Hypothalamus (tissue), 51 donors: ENCODE measurements at places on chromosomes 7 and 10.

GRCh38 chr10:97861924-97862323, 12.3 kb downstream of the GOLGA7B start:
- DNase-seq = no peak

DNA sequence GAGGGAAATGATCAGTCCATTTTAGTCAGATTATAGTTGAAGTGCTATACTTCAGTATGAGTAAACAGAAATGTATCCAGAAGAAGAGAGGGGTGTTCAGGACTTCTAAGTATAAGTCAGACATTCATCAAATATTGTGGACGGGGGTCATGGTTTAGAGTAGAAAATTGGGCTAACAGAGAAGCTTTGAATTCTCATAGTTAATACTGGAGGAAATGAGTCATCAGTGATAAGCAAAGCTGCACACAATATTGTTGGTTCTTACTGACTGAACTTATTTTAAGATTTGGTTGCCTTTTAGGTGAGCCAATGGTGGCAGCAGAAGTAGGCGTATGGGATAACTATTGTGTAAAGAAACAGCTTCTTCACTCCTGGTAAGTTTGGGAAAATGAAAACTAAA, 1.7 kb upstream of the SUMF2 start:
- DNase-seq = no peak

DNA sequence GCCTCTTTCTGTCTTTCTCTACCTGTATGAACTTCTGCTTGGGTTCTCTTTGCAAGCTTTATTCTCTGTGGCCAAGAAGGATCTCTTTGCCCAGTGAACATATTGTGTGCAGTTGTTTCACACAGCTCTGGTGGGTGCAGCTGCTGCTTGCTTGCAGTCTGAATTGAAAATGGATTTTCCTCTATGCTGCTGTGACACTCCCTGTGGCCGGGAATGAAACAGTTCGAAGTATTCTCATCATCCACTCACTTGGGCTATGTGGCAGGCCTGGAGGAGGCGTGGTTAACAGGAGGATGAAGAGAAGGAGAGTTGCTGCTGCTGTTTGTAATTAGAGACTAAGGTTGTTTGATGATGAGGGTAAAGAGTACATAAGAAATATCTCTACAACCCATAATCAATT, 28.4 kb upstream of the ITGA8 start:
- DNase-seq = no peak

DNA sequence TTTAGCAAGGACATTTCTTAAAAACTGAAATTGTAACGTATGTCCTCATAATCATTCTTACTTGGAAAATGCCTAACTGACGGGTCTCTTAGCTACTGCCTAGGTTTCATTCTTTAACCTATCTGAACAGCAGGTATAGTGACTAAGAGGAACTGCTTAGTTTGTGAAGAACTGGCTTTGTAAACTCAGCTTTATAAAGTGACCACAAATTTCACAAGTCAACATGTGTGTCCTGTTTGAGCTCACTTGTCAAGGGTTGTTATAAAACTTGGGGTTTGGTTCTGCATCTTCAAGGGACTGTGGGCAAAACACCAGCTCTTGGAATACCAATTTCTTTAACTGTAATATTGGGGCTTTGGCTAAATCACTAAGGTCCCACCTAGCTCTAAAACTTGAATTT, 32.2 kb downstream of the MRPS33 start:
- DNase-seq = no peak

- DNase-seq = no peak
These were observed 60.8 kb upstream of the OIT3 start for GRCh38 chr10:72832701-72833100.

DNA sequence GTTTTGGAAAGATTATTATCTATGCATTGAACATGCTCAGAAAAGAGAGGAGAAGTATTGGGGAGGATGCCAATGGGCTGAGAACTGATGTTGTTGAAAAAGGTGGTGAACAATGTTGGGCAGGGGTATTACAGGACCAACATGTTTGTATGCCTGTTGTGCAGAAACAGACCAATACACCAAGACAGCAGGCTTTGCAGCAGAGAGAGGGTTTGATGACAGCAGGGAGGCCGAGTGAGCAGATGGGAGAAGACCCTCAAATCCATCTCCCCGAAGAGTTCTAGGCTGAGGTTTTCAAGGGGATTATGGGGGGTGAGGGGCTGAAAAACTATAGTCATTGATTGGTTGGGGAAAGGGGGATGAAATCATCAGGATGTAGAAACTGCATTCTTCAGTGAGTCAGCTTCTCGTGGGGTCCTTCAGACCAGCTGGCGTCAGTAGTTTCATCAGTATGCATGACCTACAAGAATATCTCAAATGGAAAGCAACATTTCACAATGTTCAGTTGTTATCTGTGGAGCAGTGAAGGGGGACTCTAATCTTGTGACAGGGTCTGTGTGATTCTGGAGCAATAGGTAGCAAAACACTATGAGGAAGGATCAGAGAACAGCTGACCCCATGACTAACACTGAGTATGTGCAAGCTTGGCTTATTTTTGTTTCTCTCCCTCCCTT, 167.8 kb downstream of the BAMBI start:
- DNase-seq = no peak

GRCh38 chr7:117672453-117672852, 192.6 kb downstream of the CFTR start:
- DNase-seq = no peak

GRCh38 chr10:63917363-63917762, 396.2 kb downstream of the REEP3 start:
- no peak for DNase-seq

DNA sequence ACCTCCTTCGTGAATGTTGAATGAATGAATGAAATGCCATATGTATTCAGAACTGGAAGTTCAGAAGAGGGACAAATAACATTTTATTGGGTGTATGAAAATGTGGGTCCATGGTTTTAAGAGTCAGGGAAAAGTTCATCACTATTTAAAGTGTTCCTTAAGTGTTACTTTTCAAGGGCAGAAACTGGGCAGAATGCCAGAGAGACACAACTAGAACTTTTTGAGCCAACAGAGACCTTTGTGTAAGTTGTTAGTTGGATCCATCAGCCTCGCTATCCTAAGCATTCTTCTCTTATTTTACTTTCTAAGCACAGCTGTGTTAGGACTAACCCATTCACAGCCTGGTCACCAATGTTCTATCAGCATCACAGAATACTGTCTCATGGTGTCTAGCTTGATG, 13.6 kb upstream of the TAF3 start:
- DNase-seq = no peak

DNA sequence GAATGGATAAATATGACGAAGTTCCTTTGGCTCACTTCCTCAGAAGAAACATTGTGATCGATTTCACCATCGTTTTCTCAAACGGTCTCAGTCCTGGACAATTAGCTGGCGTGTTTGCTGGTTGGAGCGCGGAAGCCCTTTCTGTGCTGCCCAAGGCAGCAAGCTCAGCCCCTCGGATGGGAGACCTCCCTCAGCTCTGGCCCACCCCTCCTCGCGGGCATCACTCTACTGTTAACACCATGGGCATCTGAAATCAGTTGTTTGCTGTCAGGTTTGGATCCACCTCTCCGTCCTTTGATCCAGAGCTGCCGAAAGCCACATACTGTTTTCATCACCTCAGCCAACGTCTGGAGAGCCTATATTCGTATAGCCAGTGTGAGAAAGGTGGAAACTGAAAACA, 68.2 kb downstream of the C10orf143 start:
- DNase-seq = no peak

GRCh38 chr7:48786951-48787350, 137.4 kb upstream of the CDC14C start:
- no peak for DNase-seq

- DNase-seq = no peak
These were observed 88.8 kb downstream of the SLC25A13 start for GRCh38 chr7:96233084-96233483.

GRCh38 chr7:21251151-21251800, 176.6 kb upstream of the SP4 start:
- DNase-seq = no peak

DNA sequence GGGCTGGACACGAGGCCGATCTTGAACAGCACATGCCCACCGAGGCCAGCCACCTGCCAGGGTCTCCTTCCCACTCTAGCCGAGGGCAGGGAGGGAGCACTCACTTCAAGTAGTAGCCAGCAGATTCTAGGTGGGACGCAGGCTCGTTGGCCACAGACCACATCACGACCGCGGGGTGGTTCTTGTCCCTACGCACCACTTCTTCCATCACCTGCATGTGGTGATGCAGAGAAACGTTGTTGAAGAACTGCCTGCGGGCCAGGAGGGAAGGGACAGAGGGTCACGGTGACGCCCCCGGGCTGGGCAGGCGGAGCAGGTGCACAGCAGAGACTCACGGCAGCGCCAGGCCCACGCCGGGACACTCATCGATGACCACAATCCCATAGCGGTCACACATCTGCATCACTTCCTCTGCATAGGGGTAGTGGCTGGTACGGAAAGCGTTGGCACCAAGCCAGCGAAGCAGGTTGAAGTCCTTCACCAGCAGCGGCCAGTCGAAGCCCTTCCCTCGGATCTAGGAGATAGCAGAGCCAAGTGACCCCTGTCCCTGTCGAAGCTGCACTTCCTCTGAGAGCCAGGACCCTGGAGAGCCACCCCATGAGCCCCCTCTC, 7.7 kb downstream of the GUSB start:
- no peak for DNase-seq

GRCh38 chr10:191703-192518, 56.7 kb downstream of the ZMYND11 start:
- DNase-seq = no peak

DNA sequence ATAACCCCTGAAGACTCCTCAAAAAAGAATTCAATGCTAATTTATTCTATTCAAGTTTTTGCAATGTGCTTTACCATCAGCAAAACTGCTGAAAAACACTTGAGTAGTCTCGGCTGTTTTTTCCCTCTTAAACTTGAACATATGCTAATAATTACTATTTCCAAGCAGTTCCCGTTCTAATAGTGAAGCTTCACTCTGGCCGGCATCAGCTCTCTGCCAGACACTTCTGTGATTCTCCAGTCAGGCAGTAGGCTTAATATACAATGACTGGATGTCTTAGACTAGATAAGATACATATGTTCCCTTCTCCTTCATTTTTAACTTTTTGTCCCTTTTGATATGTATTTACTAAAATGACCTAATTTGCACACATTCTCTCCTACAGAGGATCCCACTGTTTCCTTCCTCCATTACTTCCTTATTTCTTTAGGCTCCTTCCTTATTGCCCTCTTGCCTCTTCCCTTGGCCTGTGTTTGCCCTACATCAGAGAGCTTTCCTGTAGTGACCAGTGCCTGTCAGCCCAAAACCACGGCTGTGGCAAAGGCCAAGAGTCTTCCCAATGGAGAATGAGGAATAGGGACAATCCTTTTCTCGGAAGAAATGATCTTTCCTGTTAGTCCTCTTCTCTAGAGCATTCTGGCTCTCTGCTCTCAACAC, 23.5 kb downstream of the HEPACAM2 start:
- DNase-seq = no peak

GRCh38 chr7:116741625-116742316, 69.8 kb downstream of the MET start:
- no peak for DNase-seq

DNA sequence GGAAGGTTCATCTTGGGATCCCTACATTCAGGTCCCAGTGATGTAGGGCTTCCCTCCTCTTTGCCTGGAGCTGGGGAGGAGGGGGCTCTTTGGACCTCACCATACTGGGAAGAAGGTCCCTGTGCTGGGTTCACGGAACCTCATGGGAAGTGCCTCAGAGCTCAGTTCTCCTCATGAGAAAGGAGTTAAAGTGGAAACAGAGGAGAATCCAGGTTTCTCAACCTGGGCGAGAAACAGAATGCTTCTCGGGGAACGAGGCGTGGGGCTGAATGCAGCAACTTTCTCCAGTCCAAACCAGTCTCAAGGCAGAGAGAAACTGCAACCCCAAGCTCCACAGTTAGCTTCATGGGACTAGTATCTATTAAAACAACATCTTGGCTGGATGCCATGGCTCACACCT, 382.7 kb upstream of the FOXK1 start:
- DNase-seq = no peak

DNA sequence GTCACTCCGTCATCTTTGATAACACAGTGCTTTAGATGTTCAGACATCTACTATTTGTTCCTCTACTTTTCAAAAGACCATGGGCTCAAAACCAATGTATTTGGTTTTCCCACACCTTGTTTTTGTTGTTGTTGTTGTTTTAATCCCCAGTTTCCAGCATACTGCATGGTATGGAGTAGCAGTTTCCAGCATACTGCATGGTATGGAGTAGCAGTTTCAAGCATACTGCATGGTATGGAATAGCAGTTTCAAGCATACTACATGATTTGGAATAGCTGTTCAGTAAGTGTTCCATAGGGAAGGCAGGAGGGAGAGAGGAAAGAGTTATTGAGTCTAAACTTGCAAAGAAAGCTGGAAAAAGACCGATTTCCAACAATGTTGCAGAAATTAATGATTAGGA, 314.3 kb upstream of the PRKCQ start:
- DNase-seq = no peak

DNA sequence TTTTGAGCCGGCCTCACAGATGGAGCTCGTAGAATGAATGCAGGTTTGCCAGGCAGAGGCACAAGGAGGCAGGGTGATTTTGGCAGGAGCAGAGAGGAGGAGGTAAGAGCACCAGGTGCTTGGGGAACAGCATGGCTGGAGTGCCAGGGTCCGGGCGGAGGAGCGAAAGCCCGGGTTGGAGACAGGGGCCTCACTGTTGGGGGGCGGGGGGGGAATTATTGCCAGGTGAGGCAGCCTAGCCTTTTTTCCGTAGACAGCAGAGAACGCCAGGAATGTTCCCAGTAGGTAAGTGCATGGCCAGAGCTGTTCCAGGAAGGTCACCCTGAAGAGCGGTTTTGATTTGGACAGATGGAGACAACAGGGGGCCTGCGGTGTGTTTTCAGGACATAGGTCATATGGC, 9.5 kb downstream of the SRRM3 start:
- no peak for DNase-seq

- no peak for DNase-seq
These were observed 37.7 kb upstream of the CXCL12 start for GRCh38 chr10:44422570-44423101.

DNA sequence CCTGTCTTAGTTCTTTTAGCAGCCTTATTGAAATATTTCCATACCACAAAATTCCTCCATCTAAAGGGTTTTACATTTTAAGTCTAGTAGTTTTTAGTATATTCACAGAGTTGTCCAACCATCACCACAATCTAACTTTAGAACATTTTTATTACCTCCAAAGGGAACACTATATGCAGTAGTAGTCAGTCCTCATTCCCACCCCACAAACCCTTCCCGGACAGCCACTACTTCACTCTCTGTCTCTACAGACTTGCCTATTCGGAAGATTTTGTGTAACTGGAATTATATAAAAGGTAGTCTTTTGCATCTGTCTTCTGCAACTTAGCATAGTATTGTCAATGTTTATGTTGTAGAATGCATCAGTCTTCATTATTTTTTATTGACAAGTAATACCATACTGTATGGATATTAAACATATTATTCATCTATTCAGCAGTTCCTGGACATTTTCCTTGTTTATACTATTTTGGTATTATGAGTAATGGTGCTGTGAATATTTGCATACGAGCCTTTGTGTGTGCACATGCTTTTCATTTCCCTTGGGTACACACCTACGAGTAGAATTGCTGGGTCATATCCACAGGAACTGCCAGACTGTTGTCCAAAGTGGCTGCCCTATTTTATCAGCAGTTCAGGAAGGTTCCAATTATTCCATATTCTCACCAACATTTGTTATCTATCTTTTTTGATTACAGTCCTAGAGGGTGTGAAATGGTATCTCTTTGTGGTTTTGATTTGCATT, 60.9 kb upstream of the LANCL2 start:
- no peak for DNase-seq

- no peak for DNase-seq
These were observed 14.2 kb downstream of the ANK3 start for GRCh38 chr10:60375293-60376004.

GRCh38 chr10:86062198-86062550, 304.4 kb downstream of the GRID1 start:
- no peak for DNase-seq
